ENCODE measurements at places on chromosomes 1 and 21. TPM values are rescaled to one million over a fixed set of nuclear protein-coding genes. Genes with fewer than 3 reads are reported as not detected.

DNA sequence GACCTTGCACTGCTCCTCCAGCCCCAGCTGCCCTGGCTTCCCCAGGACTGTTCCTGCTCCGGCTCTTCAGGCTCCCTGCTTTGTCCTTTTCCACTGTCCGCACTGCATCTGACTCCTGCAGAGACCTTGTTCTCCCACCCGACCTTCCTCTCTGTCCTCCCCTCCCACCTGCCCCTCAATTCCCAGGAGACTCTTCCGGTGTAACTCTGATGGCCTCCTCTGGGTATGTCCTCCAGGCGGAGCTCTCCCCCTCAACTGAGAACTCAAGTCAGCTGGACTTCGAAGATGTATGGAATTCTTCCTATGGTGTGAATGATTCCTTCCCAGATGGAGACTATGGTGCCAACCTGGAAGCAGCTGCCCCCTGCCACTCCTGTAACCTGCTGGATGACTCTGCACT lies 550 bp downstream of the ACKR1 start:
- no peak overlapping the region for H3K27ac ChIP-seq
- no peak overlapping the region for H3K4me3 ChIP-seq
- no peaks in the 10 kb centered on the region for H3K36me3 ChIP-seq
- peaks cover 13% of the 10 kb centered on the region for H3K4me1 ChIP-seq
- no peak for DNase-seq

DNA sequence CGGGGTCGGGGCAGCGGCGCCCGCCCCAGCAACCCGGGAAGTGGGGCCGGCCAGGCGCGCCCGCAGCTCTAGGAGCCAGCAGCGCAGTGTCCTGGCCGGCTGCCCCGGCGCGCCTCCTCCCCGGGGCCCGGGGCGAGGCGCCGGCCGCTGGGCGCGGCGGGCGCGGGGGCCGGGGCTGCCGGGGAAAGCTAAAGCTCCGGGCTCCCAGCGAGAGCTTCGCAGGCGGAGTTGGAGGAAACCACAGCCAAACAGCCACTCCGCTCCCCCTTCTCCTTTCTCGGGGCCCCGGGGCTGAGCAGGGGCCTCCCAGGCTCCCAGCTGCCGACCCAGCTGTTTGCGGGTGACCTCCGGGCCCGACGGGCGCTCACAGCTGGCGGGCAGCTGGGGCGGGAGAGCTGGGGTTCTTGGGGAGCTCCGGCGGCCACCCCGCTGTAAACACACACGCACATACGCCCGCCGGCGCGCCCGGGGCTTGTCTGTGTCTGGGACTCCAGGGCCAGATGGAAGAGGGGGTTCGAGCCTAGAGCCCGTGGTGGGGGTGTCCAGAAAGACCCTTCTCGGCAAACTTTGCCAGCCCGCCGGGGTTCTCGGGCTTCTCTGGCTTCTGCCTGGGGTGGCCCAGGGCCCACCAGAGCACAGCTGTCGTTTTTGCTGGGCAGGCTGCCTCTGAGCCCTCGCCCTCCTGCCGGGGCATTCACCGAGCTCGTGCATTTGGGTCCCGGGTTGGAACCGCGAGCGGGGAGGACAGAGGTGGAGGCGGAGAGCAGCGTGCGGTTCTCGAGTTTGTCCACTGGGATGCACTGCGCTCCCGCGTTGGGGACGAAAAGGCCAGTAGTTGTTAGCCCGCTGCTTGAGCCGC lies 1.5 kb downstream of the AJAP1 start:
- DNase-seq = peak; percentile 39
- H3K36me3 ChIP-seq = no peaks in the 10 kb centered on the region
- no peak overlapping the region for H3K27ac ChIP-seq
- peaks cover 27% of the 10 kb centered on the region for H3K4me1 ChIP-seq
- H3K27me3 ChIP-seq = peaks cover 75% of the 10 kb centered on the region
- peak overlapping the region; percentile 63 for H3K4me3 ChIP-seq

- H3K4me3 ChIP-seq = no peak overlapping the region
- H3K27me3 ChIP-seq = peaks cover 47% of the 10 kb centered on the region
- H3K4me1 ChIP-seq = peaks cover 13% of the 10 kb centered on the region
- no peak for DNase-seq
- no peaks in the 10 kb centered on the region for H3K36me3 ChIP-seq
Measured at GRCh38 chr1:108050158-108050557, 85.2 kb upstream of the VAV3 start.

GRCh38 chr1:2288311-2288710 lies 60.2 kb downstream of the SKI start:
- peaks cover 3% of the 10 kb centered on the region for H3K36me3 ChIP-seq
- no peak overlapping the region for H3K27ac ChIP-seq
- no peaks in the 10 kb centered on the region for H3K27me3 ChIP-seq
- no peak for DNase-seq
- peaks cover 13% of the 10 kb centered on the region for H3K4me1 ChIP-seq

The CD1E gene
- total RNA-seq = not detected

DNA sequence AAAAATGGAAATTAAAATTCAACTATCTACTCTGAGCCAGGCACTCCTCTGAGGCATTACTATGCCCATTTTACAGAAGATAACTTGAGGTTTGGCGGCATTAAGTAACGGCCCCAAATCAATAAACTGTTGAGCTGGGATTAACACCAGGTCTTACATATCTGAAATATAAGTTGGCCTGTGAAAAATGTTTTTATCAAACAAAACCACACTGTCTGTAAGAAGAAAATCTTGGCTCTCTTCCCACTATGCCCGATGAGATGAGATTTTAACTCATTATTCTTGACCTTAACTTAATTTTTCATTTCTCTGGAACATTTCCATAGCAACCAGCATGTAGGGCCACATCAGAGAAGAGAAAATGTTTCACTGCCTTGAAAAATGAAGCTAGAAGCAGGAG lies 21.8 kb downstream of the RC3H1 start:
- no peak for DNase-seq
- no peaks in the 10 kb centered on the region for H3K27me3 ChIP-seq
- H3K27ac ChIP-seq = peak overlapping the region; percentile 89

The IFI16 gene
- 83.9 TPM for total RNA-seq

- H3K27ac ChIP-seq = peak overlapping the region; percentile 32
- no peaks in the 10 kb centered on the region for H3K36me3 ChIP-seq
- H3K4me3 ChIP-seq = no peak overlapping the region
Measured at GRCh38 chr21:44881198-44881872, 7.8 kb upstream of the PTTG1IP start.

The KIAA1614 gene
- 7.3 TPM for total RNA-seq

- no peak overlapping the region for H3K4me3 ChIP-seq
- no peaks in the 10 kb centered on the region for H3K36me3 ChIP-seq
- peak overlapping the region; percentile 30 for H3K27ac ChIP-seq
- H3K4me1 ChIP-seq = peaks cover 24% of the 10 kb centered on the region
- no peaks in the 10 kb centered on the region for H3K27me3 ChIP-seq
- DNase-seq = no peak
Measured at GRCh38 chr1:31376375-31377134, 3.7 kb upstream of the FABP3 start.

DNA sequence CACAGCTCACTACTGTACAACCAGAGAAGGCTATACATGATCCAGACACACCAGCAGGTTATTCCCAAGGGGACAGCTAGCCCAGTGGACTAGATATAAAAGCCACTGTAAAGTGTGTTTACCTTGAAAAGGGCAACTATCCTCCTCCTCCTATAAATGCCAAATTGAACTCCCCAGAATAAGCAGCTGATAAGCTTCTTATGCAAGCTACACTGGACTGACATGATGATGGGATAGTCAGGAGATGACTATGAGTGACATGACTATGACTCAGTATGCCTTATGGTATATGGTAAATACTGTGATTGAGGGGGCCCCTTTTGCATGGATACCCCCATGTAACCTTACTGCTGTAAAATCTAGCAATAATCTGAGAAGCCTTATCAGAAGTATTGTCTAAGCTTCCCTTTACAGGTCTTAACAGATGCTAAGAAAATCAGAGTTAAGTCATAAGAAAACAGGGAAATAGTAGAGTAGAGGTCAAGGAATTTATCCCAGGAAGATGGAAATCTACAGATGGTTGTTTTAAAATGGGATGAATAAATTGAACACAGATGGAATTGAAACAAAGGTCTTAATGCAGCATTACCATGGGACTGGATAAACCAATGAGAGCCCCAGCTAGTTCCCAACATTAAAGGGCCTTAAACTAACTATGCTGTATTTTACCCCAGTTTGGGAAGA lies 55.8 kb downstream of the TRIM33 start:
- H3K4me1 ChIP-seq = no peaks in the 10 kb centered on the region
- no peak for DNase-seq
- H3K4me3 ChIP-seq = no peak overlapping the region
- no peaks in the 10 kb centered on the region for H3K27me3 ChIP-seq
- H3K27ac ChIP-seq = peak overlapping the region; percentile 8

DNA sequence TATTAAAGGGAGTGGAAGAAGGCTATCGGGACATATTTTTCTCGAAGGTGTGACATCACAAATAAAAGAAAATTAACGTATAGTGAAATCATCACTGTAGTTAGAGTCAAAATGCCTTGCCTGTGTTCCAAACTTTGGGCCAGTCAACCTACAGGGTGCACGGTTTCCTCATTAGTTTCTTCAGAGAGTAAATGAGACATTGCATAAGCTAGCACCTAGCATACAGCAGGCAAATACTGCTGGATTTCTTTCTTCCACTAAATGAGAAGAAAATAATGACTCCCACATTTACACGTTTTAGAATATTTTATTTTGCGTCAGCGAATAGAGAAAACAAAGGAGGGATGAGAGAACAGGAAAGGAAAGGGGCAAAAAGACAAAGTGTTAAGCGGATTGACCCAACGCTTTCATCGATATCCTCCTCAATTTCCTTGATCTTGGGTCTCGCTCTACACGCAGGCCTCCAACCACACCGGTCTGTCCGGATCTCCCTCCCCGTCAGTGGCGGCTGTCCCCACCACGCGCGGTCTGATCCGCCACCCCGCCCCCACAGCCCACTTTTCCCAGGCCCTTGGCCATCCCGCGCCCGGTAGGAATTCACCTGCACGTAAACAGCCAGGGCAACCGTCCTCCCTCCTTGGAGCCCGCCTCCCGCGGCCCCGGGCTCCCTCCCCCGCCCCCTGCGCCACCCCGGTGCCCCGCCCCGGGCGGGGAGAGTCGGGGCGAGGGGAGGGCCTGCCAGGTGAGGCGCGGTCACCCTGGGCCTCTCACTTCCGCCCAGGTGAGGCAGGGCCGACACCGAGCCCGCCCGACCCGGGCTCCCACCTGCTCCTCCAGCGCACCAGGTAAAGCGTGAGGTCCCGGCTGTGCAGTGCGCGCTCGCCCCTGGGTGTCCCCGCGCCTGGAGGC lies at the start of gene PATJ:
PATJ (plus strand) TSS at position 770 of the 909 bp plus-strand sequence. CDS start 20,413 bp downstream, outside the sequence.
- no peaks in the 10 kb centered on the region for H3K27me3 ChIP-seq
- peaks cover 2% of the 10 kb centered on the region for H3K36me3 ChIP-seq
- DNase-seq = peak; percentile 60
- H3K27ac ChIP-seq = peak within 1 kb of the TSS; percentile 97
- H3K4me3 ChIP-seq = peak within 1 kb of the TSS; percentile 89

GRCh38 chr1:23007106-23007505 lies 8.5 kb downstream of the TEX46 start:
- H3K4me1 ChIP-seq = no peaks in the 10 kb centered on the region
- no peak overlapping the region for H3K27ac ChIP-seq
- H3K4me3 ChIP-seq = no peak overlapping the region
- no peak for DNase-seq
- peaks cover 7% of the 10 kb centered on the region for H3K27me3 ChIP-seq

- no peaks in the 10 kb centered on the region for H3K4me1 ChIP-seq
- H3K4me3 ChIP-seq = no peak overlapping the region
- no peaks in the 10 kb centered on the region for H3K36me3 ChIP-seq
- H3K27ac ChIP-seq = no peak overlapping the region
- H3K27me3 ChIP-seq = peaks cover 31% of the 10 kb centered on the region
Measured at GRCh38 chr1:78591971-78592370, 28.3 kb upstream of the IFI44L start.

GRCh38 chr1:34625521-34626015 lies 129.3 kb upstream of the GJB5 start:
- no peak overlapping the region for H3K27ac ChIP-seq
- no peak for DNase-seq
- H3K27me3 ChIP-seq = peaks cover 39% of the 10 kb centered on the region
- H3K4me1 ChIP-seq = no peaks in the 10 kb centered on the region
- no peak overlapping the region for H3K4me3 ChIP-seq

The FMO3 gene
- total RNA-seq = not detected

The ATF3 gene
- total RNA-seq = 147 TPM

The PGLYRP4 gene
- not detected for total RNA-seq

The ANGPTL3 gene
- not detected for total RNA-seq

DNA sequence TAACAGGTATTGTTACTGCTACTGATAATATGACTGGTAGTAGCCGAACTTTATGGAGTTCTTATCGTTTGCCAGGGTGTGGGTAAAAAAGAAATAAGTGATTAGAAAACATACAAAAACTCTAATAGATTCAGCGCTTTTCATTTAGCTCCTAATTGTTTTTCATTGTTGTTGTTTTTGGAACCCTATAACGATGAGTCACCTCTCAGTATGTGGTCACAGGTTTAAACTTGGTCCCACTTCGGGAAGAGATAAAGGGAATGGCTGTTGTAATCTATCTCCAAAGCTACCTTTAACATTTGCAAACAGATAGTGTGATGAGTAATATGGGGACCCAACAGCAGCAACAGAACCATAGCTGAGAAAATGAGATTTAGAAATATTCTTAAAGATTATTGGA lies 62.7 kb upstream of the BCL10 start:
- no peak overlapping the region for H3K27ac ChIP-seq
- H3K27me3 ChIP-seq = no peaks in the 10 kb centered on the region
- H3K4me3 ChIP-seq = no peak overlapping the region
- H3K4me1 ChIP-seq = peaks cover 17% of the 10 kb centered on the region

- no peaks in the 10 kb centered on the region for H3K36me3 ChIP-seq
- H3K27ac ChIP-seq = no peak overlapping the region
- no peaks in the 10 kb centered on the region for H3K27me3 ChIP-seq
- H3K4me3 ChIP-seq = no peak overlapping the region
Measured at GRCh38 chr1:230351514-230351913, 74.6 kb downstream of the PGBD5 start.

The SYT11 gene
- 0.20 TPM for total RNA-seq

The AMPD1 gene
- total RNA-seq = not detected

GRCh38 chr1:9490605-9491339 lies 48.5 kb upstream of the SLC25A33 start:
- H3K4me3 ChIP-seq = no peak overlapping the region
- peak; percentile 96 for DNase-seq
- peaks cover 7% of the 10 kb centered on the region for H3K4me1 ChIP-seq
- peaks cover 7% of the 10 kb centered on the region for H3K27me3 ChIP-seq
- no peak overlapping the region for H3K27ac ChIP-seq

DNA sequence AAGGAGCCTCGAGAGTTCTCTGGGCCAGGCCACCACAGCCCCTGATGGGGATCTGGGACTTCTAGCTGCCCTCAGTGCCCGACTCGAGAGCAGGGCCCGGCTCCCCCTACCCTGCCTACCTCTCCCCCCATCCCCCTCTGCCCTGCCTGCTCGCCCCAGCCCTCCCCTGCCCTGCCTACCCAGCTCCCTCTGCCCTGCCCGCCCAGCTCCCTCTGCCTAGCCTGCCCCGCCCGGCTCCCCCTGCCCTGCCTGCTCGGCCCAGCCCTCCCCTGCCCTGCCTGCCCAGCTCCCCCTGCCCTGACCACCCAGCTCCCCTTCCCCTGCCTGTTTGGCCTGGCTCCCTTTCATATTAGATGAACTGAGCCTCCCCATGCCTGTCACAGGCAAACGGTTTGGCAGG lies 117.4 kb upstream of the TMEM51 start:
- DNase-seq = no peak
- no peaks in the 10 kb centered on the region for H3K27me3 ChIP-seq
- H3K4me1 ChIP-seq = no peaks in the 10 kb centered on the region
- no peak overlapping the region for H3K4me3 ChIP-seq

All from mesothelial cell of epicardium (in vitro differentiated cells).